Naive thymus-derived CD8-positive, alpha-beta T cell (primary cell): ENCODE measurements at places on chromosomes 1 and 21.

DNA sequence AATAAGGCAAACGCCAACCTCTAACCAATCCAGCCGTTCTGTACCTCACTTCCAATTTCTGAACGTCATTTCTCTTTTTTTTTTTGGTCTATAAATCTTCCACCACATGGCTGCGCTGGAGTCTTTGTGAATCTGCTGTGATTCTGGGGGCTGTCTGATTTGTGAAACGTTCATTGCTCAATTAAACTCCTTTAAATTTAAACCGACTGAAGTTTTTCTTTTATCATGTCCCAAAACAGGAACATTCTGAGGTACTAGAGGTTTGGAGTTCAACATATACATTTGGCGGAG is 65.5 kb upstream of the BACH1 start:
- DNase-seq: peak; percentile 5

- DNase-seq: peak; percentile 43
These were observed 3.3 kb downstream of the KLHL21 start for GRCh38 chr1:6599141-6599975.

GRCh38 chr1:202249436-202249835 is 55.8 kb downstream of the LGR6 start:
- no peak for DNase-seq

DNA sequence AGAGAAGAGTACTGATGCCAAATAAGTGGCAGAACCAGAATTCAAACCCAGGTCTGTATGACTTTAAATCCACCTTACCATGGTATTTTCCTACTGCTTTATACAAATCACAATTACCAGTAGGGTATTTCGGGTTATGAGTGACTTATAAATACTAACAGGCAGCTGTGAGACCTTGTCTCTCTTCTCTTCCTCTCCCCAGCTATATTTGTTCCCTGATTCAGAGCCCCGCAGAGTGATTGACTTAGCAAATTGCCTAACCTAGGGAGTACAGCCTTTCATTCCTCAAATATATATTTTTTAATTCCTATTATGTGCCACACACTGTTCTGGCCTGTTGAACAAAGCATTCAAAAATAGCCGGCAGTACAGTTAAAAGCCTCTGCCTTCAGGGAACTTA is 168.0 kb downstream of the CLEC20A start:
- no peak for DNase-seq

DNA sequence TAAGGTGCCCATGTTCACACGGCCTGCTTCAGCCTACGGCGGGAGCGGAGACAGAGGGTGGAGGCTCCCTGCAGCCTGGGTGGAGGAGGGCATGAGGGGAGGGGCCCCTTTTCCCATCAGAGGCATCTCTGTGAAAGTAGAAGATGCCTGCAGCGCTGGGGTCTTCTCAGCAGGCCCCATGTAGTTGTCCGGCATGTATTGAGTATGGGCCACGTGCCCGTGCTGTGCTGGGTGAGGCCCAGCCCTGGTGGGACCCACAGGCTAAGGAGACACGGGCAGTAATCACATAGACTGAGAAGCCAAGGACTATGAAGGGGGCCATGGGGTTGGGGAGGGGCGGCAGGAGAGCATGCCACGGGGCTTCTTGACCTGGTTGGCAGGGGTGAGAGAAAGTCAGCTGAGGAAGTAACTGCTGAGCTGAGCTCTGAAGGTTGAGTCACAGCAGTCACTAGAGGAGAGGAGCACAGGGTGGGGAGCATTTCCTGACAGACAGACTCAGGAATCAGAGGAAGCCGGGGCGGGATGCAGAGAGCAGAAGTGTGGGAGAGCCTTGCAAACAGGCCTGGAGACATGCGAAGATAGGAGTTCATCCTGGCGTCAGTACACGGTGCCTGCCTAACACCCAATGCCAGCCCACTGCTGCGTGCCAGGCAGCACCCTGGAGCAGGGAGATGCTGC is 21.6 kb downstream of the PSEN2 start:
- no peak for DNase-seq

DNA sequence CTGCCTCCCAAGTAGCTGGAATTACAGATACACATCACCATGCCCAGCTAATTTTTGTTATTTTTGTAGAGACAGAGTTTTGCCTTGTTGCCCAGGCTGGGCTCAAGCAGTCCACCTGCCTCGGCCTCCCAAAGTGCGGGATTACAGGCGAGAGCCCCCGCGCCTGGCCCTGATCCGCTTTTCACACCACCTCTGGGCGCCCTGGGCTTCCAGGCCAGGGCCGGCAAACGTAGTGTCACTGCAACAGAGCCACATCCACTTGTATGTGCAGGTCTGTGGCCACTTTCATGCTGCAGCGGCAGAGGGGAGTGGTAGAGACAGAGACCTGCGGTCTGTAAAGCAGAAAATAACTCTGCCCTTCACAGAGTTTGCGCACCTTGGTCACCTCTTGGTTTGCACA is 29.5 kb downstream of the RRP1B start:
- no peak for DNase-seq

DNA sequence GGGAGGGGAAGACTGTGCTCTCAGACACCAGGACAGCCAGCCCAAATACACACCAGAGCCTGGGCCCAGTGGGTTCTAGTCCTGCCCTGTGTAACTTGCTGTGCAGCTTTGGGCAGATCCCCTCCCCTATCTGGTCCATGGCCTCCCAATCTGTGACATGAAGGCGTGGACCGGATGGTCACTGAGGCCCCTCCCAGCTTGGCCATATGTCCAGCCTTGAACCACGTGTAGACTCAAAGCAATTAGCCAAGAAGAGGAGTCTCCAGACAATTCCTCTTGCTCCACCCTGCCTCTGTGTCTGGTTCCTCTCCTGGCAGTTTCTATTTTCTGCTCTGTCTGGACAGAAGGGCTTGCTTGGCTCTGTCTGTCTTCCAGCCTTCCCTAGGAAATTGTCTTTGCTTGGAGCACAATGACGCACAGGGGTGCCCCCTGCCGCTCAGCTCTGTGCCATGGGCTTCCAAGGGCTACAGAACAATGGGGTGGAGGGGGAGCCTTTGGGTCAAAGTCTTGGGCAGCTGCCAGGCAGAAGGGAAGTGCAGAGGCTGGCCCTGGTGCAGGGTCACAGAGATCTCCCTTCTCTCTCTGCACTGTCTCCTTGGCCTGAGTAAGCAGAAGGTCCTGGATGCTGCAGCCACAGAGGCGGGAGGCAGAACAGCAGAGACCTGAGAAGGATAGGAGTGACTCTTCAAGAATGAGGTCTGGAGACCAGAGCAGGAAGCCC is 66.1 kb downstream of the TENT5C start:
- DNase-seq: no peak

DNA sequence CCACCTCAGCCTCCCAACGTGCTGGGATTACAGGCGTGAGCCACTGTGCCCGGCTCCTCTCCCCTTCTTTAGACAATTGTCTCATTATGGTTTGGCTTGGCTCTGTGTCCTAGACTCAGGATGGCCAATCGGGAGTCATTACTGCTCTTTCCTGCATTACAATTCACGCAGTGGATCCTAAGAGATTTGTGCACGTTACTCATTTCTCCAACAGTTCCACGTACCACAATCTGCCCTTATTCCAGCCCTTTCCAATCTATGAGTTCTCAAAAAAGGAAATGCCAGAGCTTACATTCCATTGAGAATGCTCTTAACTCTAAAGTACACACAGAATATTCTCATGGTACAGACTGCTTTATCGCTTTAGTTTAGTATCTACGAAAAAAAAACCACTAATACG is 357.0 kb downstream of the GPATCH2 start:
- no peak for DNase-seq

GRCh38 chr21:15006594-15007230 is 58.1 kb downstream of the NRIP1 start:
- DNase-seq: no peak

- no peak for DNase-seq
These were observed 197.7 kb upstream of the POU3F1 start for GRCh38 chr1:38244218-38244845.

DNA sequence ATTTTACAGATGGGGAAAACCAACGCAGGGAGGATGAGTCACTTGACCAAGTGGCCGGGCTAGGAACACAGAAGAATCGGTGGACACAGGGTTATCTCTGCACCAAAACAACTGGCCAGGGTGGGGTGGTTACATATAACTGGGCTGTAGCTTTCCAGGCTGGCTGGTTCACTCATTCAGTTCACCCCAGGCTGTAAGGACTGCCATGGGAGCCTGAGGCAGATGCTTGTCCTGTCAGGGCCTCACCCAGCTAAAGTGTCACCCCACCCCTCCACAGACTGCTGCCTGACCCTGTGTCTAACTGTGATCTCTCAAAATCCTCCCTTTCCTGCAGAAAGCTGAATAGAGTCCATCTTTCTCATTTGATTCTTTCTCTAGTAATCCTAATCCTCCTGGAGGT is 387.3 kb downstream of the RYR2 start:
- DNase-seq: no peak

GRCh38 chr1:65001231-65001792 is 35.0 kb upstream of the JAK1 start:
- peak; percentile 68 for DNase-seq

DNA sequence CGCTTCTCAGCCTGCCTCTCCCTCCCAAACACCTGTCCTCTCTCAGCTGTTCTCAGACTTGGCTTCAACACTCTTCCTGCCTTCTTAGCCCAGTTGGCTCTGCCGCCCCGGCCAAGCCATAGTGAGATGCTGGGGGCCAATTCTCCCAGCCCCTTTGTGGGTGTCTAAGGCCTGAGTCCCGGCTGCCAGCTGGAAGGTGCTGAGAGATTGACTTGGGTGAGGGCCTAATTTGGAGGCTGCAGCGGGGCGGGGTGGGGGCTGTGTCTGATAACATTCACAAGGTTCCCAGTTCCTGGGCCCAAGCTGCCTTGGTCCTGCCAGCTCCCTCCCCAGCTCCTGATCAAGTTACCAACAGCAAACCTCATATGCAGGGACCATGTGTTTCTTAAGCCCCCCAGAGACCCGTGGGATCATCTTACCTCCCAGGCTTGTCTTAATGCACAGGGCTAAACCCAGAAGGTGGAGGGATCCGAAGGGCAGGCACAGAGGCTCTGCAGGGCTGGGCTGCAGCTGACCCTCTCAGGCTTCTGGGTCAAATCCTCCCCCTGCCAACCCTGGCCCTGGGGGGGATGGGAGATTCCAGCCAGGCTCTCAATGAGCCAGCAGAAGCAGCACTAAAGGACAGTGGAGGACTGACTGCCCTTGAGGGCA is 9.8 kb downstream of the INKA2 start:
- DNase-seq: no peak

GRCh38 chr21:31233711-31234110 is 110.3 kb downstream of the TIAM1 start:
- DNase-seq: no peak

- DNase-seq: no peak
These were observed 1107.9 kb downstream of the PLA2G4A start for GRCh38 chr1:187936667-187937066.

- DNase-seq: no peak
These were observed 241.9 kb downstream of the RWDD3 start for GRCh38 chr1:95475686-95476457.

GRCh38 chr1:198771563-198772153 is 132.8 kb downstream of the PTPRC start:
- no peak for DNase-seq

DNA sequence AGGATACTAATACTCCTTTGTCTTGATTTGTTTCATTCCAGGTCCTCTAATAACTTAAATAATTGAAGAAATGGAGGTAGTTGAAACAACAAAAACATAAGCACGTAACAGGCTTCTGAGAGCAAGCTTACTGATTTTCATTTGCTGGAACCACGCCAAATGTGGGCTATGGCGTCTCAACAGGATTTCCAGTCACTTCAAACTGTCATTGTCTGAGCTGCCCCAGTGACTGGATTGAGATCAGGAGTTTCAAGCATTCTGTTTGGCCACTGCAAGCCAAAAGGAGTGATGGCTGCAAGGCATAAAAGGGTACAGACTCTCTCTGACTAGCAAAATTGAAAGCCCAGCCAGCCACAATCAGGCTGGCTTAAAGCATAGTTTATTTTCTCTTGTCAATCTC is 289.9 kb downstream of the DPYD start:
- DNase-seq: no peak
